ENCODE measurements at places on chromosomes 7 and 10.

DNA sequence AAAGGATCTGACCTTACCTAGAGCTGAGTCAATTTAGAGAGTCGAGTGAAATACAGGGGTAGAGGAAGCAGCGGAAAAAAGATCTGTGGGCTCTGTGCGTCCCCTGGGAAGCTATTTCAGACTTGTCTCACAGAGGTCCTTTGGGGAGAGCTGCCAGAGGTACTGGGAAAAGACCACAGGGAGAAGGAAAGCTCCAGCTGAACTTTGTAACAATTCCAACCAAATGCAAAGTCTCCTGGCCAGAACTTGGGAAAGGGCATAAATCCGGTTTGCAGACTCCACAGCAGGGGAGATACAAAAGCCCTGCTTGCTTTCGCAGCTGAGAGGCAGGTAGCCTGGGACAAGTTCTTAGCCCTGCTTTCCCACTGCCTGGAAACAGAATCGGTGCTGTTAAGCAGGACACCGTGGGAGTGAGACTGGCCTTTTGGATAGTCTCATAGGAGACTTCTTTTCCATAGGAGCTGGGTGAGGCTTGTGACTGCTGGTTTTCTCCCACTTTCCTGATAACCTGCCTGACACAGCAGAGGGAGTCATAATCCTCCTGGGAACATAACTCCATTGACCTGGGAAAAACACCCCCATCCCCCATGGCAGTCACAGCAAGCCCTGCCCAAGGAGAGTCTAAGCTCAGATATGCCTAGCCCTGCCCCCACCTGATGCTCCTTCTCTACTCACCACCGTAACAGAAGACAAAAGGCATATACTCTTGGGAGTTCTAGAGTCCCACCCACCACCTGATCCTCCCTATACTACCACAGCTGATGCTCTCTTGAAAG, 926.2 kb downstream of the KCNMA1 start:
- H3K27me3 ChIP-seq: no peaks in the 10 kb centered on the region
- no peak overlapping the region for H3K4me3 ChIP-seq
- DNase-seq: no peak
- H3K27ac ChIP-seq: no peak overlapping the region
- no peaks in the 10 kb centered on the region for H3K36me3 ChIP-seq

- H3K27ac ChIP-seq: no peak overlapping the region
- H3K27me3 ChIP-seq: no peaks in the 10 kb centered on the region
- H3K36me3 ChIP-seq: no peaks in the 10 kb centered on the region
- DNase-seq: no peak
Measured at GRCh38 chr7:8384901-8385300, 48.5 kb upstream of the NXPH1 start.

DNA sequence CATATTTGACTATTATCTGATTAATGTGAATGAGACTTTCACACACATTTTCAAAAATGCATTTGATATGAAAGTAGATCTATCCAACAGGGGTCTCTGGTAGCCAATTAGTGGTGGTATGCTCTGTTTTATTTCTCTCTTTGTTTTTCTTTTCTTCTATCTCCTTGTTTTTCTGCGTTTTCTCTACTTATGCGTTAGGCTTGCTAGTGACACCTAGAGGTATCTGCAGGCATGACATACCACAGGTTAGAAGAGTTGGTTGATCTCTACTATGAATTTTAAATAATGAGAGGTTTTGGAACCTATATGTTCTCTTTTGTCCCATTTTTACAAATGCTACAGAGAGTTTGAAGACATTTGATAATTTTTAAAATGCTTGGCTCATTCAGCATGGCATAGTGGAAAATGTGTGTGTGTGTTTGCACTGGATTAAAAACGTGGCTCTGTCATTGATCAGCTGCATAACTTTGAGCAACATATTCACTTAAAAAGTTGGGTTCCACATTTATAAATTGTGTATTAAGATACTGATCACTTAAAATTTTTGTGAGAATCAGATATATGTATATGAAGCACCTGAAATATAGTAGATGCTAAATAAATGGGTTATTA, 28.1 kb upstream of the PLXDC2 start:
- no peak overlapping the region for H3K4me3 ChIP-seq
- DNase-seq: peak; percentile 63
- H3K27me3 ChIP-seq: no peaks in the 10 kb centered on the region
- no peak overlapping the region for H3K27ac ChIP-seq

DNA sequence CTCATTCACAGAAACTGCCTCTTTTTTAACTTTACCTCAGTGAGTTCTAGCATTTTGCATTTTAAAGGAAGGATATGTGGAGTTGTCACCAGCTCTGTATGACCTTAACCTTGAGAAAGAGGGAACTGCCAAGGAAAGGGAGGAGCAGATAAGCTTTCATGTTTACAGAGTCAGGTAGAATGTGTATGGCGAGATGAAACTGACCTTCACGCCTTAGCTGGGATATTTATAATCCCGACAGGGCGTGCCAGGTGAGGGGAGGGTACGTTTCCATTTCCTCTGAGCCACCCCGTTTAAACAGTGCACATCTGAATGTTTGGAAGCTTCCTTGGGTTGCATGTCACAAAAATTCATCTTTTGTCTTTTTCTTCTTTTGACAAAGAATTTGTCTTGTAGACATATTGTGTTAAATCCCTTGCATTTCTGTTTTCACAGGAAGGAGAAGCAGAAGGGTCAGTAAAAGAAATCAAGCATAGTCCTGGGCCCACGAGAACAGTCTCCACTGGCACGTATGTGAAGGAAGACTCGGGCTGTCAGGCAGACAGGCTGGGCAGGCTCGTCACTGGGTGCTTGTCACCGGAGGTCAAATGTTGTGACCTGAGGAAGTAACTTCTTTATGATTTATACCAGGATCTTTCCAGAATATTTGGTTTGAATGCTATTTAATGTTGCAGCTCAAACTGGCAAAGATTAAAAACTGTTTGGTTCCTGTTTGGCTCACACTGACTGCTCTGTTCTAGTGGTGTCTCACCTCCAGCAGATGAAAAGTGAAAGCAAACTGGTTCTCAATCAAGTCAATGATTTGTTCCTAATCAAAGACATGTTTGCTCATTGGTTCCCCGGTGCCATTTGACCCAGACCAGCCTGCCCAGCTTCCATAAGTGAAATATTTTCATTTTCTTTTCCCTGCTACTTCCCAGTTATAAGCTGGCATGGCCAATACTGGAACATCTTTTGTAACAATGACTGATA, 16.2 kb downstream of the OPTN start:
- DNase-seq: no peak
- H3K27ac ChIP-seq: peak overlapping the region; percentile 73
- no peak overlapping the region for H3K4me3 ChIP-seq
- H3K27me3 ChIP-seq: no peaks in the 10 kb centered on the region
- no peaks in the 10 kb centered on the region for H3K36me3 ChIP-seq

- H3K36me3 ChIP-seq: no peaks in the 10 kb centered on the region
- DNase-seq: no peak
- no peak overlapping the region for H3K27ac ChIP-seq
- H3K4me3 ChIP-seq: no peak overlapping the region
- H3K4me1 ChIP-seq: no peaks in the 10 kb centered on the region
Measured at GRCh38 chr10:1648648-1649047, 88.7 kb downstream of the ADARB2 start.

DNA sequence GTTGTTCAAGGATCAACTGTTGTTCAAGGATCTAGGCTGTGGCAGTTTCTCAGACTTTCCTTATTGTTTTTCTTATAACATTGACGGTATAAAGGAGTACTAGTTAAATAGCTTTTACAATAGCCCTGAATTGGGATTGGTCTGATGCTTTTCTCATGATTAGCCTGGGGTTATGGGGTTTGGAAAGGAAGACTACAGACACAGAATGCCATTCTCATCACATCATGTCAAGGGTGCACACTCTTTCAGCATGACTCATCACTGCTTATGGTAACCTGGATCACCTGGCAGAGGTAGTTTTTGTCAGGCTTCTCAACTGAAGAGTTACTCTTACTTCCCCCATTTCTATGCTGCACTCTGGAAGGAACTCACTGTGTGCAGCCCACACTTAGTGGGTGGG, 194.2 kb upstream of the NPSR1 start:
- DNase-seq: no peak
- H3K27me3 ChIP-seq: no peaks in the 10 kb centered on the region
- no peaks in the 10 kb centered on the region for H3K36me3 ChIP-seq
- no peak overlapping the region for H3K27ac ChIP-seq
- H3K4me1 ChIP-seq: no peaks in the 10 kb centered on the region

GRCh38 chr7:135377171-135377570, 132.7 kb downstream of the CNOT4 start:
- no peaks in the 10 kb centered on the region for H3K36me3 ChIP-seq
- no peak for DNase-seq
- no peak overlapping the region for H3K27ac ChIP-seq
- no peaks in the 10 kb centered on the region for H3K4me1 ChIP-seq
- H3K4me3 ChIP-seq: no peak overlapping the region
- H3K27me3 ChIP-seq: no peaks in the 10 kb centered on the region

DNA sequence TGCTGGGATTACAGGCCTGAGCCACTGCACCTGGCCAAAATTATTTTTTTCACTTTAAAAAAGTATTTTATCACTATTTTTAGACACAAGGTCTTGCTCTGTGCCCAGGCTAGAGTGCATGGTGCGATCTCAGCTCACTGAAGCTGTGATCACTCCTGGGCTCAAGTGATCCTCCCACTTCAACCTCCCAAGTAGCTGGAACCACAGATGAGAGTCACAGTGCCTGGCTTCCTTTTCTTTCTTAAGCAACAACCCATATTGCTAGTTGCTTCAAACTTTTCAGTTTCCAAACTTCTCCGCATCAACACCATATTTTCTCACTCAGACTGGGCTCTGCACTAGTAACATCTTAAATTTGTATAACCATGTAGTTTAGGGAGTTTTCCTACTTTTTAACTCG, 9.5 kb upstream of the SMC3 start:
- no peak overlapping the region for H3K4me3 ChIP-seq
- DNase-seq: no peak
- no peaks in the 10 kb centered on the region for H3K27me3 ChIP-seq
- H3K36me3 ChIP-seq: no peaks in the 10 kb centered on the region
- no peak overlapping the region for H3K27ac ChIP-seq
